ENCODE measurements at places on chromosomes 2 and 18.
A peak's percentile ranks its signal among the peaks of the same experiment; 100 is the strongest.

DNA sequence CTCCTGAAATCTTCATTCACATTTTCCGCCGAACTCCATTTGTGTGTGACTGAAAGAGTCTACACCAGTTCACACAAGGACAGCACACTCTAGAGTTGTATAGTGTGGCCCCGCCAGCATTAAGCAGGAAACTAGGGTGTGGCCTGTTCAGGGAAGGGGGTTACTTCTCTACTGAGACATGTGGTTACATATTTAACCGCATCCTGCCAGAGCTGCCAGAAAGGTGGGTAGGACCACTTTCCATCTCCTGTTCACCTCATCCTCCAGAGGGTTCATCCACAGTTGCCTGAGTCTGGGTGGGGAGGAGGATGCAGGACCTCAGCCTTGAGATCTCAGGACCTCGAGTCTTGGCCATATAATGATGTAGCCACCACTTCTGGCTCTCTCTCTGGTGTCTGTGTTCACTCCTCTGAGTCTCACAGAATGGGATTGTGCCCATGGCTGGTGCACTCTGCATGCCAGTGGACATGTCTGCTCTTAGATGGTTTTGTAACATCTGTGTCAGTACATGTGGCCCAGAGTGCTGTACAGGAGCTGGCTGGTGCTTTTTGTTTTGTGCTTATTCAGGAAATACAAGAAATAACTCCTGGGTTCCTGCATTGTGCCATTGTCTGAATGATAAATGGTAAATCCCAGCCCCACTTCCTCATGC is 7.7 kb upstream of the SP140L start:
- DNase-seq: peak; percentile 52

GRCh38 chr18:13570856-13571495 is 155.4 kb downstream of the FAM210A start:
- no peak for DNase-seq

DNA sequence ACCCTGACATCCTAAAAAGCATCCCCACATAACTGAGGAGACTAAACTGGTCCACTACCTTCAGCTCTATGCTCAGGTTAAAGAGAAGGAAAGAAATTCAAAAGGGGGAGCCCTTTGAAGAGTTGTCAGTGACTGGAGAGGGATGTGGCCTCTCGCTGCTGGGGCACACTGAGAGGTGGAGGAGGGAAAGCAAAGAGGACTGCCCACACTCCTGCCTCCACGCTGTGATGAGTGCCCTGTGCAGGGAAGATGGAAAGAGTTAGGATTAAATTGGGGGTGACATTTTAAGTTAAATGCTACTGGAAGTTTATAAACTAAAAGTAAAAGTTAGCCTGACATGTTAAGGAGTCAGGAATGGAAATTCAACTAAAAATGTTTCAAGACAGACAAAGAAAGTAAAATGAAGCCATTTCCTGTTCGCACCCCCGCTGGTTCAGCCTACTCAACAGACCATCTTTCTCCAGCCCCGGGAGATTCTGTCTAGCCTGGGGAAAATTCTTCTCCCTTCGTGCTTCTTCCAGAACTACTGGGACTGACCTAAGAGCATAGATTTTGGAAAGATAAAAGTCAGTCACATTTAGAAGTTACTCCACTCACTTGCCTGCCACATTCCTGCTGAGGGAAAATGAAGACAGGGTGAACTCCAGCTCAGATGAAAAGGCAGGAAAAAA is 17.8 kb upstream of the INO80C start:
- DNase-seq: no peak

DNA sequence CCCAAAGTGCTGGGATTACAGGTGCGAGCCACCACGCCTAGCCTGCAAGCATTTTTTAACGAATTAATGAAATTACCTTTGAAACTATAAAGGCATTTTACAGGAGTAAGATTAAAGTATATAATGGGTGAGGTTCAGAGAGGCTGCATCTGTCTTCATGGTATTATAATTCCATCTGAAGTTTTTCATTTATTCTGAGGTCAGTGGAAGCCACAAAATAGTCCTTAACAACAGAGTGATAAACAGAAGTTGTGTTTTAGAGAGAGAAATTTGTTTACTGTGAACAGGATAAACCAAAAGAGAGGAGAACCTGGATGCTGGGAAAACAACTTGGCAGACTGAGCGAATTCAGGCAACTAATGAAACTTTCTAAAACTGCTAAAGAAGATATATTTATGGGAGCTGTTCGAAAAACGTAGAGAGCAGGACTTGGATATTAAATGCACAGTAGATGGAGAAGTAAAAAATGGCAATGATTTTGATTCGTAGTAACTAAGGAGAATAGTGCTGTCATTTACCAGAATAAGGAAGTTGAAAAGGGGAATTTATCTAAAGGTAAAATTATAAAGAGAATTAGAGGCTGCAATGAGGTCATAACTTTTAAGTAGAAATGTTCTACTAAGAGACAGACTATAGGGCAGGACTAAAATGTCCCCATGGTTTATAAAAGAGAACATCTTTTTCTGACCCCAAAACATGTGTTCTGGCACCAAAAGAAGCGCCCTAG is 37.9 kb upstream of the ITGA4 start:
- DNase-seq: no peak

DNA sequence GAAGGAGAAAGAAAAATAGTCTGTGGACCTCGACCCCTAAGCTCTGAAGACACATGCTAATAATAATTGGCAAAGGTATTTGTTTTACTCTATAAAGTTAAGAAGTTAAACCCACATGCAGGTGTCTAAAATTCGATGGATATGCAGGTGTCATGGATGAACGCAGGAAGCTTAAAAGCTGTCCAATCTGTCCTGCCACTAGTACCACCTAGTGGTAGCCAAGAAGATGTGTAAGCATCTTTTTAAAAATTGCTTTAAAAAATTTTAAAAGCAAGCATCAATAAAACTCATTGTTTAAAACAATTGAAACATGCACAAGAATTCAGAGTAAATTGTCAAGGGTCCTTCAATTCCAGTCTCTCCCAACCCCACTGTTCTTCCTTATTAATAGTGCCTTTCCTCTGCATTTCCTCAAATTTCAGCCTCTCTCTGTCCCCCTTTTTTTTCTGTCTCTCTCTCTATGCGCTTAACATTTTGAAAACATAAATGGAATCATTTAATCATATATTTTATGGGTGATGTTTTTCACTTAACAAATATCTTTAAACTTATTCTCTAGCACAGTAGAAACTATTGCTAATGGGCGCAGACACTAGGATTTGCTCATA is 30.6 kb upstream of the PPP3R1 start:
- peak; percentile 49 for DNase-seq

GRCh38 chr2:158701101-158701500 is 94.0 kb upstream of the DAPL1 start:
- no peak for DNase-seq

GRCh38 chr2:234493796-234494195 is 3.1 kb downstream of the ARL4C start:
- DNase-seq: no peak

DNA sequence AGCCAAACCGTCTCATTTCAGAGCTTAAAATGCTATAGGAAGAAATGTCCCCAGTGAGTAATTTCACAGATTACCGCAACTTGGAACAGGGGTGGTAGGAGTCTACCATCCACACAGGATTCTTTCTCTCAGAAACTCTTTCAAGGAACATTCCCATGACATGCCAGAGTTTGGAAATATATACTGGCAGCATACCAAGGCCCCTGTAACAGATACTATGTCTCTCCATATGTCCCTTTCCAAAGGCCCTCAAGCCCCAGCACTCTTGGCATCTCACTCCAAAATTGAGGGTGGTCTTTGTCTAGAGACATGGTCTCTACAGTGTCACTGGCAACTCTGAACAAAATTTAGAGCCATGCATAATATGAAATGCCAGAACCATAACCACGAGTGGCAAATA is 11.0 kb downstream of the FIGLA start:
- DNase-seq: no peak

- DNase-seq: no peak
Observed at GRCh38 chr18:75884728-75885127, 457.2 kb upstream of the SMIM21 start.

- DNase-seq: no peak
Observed at GRCh38 chr2:207483477-207483876, 46.3 kb upstream of the CREB1 start.

DNA sequence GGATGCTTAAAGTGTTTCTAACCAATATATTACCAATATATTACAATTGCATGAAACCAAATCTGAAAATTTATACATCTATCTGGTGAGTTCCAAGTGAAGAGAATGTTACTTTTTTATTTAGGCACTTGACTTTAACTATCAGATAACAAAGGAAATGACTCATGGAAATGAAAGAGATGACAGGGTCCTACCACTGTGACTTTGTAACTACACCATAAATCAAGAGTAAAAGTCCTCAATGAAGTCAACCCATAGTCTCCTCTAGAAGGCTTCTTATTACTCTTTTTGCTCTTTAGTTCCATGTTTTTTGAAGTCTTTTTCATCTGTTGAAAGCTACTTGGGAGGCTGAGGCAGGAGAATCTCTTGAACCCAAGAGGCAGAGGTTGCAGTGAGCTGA is 545.0 kb upstream of the PIK3C3 start:
- no peak for DNase-seq

DNA sequence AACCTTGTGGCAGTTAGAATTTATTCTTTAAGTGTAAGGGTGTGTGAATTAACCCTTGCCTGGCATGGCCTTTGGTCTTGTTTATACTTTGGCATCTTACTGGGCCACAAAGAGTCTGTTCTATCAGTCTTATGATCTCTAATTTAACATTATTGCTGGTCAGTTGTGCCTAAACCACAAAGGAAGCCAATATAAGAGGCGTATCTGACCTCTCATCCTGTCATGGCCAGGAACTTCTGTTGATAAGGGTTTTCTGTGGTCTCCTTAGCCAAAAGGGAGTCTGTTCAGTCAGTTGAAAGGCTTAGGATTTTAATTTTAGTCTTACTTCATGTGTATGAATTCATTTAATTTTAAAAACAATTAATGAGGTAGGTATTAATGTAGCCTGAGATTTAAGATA is 127.2 kb downstream of the LRRTM4 start:
- no peak for DNase-seq

GRCh38 chr2:6418291-6418690 is 447.4 kb downstream of the CMPK2 start:
- no peak for DNase-seq

- peak; percentile 20 for DNase-seq
Observed at GRCh38 chr2:224894356-224894755, 147.9 kb downstream of the DOCK10 start.

GRCh38 chr2:164697688-164698461 is 76.6 kb upstream of the GRB14 start:
- DNase-seq: no peak

DNA sequence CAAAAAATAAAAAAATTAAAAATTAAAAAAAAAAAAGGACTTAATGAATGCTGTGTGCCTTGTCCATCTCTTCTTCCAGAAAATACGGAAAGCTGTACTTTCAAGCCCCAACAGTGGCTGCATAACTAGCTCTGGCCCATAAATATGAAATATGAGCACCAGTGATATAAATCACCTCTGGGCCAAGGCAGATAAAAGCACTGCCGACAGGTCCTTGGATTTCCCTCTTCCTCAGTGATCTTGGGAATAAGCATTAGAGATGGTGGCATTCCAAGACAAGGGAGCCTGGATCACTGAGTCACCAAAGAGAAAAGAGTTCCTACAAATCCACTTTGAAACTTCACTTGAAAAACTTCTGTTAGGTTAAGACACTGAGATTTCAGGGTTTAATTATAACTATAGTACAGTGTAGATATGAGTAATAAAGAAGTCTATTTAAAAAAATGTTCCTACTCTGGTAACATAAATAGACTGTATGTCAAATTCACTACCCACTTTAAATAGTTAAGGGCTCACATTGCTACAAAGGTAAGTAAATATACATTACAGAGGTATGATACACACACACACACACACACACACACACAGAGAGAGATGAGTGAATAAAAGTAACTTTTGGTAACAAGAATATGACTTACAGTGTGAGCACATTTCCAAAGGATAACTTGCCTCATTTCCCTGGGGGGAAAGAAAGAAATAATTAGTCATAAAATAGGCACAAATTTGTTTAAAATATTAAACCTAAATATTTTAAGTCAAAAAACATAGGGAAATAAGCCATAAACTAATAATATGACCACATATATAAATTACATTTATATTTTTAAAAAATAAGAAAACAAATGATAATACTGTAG is 35.6 kb downstream of the PPP3R1 start:
- DNase-seq: no peak

- no peak for DNase-seq
Observed at GRCh38 chr18:45749918-45750689, 26.1 kb downstream of the SLC14A1 start.

- DNase-seq: no peak
Observed at GRCh38 chr18:61414086-61414485, 80.9 kb downstream of the CDH20 start.

GRCh38 chr2:68302281-68302875 is 17.4 kb downstream of the CNRIP1 start:
- no peak for DNase-seq

DNA sequence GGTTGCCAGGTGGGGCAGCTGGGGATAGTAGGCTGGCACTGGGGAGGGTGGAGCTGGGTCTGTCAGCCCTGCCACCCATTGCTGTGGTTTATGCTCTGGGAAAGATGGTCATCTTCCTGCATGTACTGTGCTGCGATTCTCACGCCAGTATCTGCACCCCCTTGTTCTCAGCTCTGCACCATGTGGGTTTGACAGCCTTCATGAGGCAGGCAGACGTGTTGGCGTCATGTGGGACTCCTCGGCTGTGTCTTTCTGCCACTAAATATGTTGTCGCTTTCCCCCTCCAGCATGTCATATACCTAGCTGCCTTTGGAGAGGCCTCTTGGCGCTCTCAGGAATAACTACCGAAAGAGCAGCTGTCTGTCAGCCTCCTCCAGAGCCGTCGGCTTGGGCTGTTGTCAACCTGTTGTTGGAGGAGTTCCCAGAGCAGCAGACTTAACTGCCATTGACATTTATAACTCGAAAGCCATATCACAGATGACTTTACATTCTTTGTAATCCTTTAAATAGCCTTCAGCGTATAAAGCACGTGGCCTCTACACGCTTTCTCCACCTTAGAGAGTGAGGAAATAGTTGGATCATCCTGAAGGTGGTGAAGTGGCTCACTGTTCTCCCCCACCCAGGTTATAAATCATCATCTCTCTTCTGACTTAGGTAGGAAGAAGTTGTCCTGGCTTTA is 80.4 kb upstream of the MGAT5 start:
- no peak for DNase-seq

GRCh38 chr2:167052825-167053224 is 164.5 kb downstream of the XIRP2 start:
- no peak for DNase-seq

GRCh38 chr2:153294199-153294786 is 184.3 kb downstream of the RPRM start:
- DNase-seq: no peak

DNA sequence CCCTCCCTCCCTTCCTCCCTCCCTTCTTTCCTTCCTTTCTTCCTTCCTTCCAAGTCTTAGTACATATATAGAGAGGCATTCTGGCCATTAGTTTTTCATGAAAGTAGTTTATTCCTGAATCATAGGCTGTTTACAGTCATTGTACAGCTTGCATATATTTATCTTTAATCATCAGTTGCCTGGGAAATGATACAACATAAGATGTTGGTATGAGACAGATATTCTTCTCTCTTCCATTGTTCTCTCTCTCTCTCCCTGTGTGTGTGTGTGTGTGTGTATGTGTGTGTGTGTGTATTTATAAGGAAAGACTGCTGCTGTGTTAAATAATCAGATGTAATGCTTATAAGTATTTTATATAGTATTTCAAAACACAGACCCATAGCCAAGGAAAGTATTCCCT is 289.8 kb upstream of the UBE2E3 start:
- DNase-seq: no peak

Data from GM19239 (cell line).